ENCODE measurements at places on chromosomes 3 and 15.

DNA sequence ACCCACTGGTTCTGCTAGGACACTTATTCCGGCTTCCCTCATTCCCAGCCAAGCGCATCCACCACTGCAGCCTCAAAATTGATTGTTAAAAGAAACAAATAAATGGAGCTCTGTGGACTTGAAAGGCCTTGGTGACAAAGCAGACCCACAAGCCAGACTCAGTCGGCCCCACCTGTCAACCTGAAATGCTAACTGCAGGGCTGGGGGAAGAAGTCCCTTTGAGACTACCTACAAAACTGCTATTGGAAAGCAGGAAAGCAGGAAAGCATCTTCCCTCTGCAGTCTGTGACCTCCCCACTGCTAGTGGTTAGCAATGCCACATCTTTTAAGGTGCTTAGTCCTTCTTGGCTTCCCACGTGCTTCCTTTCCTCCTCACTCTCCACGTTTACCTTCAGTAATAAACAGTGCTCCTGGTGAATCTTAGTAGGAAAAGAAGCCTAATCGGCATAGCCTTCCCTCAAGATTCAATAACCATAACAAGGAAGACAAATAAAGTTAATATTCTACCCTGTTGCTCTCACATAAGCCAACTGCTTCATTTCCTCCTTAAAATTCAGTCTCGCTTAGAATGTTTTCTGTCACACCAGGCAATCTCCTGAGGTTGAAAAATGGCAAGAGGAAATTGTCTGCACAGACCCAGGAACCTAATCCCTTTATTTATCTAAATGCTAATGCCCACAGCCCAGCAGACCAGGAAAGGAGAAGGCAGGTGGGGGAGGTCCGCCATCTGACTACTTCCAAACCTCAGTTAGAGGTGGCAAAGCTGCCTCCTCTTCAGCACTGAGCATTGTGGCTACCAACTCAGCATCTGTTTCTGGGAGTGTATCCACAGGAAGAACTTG lies 296.2 kb downstream of the NEK10 start:
- no peak for DNase-seq

GRCh38 chr3:159806412-159806811 lies 182.2 kb upstream of the IL12A start:
- DNase-seq, result peak; percentile 50

DNA sequence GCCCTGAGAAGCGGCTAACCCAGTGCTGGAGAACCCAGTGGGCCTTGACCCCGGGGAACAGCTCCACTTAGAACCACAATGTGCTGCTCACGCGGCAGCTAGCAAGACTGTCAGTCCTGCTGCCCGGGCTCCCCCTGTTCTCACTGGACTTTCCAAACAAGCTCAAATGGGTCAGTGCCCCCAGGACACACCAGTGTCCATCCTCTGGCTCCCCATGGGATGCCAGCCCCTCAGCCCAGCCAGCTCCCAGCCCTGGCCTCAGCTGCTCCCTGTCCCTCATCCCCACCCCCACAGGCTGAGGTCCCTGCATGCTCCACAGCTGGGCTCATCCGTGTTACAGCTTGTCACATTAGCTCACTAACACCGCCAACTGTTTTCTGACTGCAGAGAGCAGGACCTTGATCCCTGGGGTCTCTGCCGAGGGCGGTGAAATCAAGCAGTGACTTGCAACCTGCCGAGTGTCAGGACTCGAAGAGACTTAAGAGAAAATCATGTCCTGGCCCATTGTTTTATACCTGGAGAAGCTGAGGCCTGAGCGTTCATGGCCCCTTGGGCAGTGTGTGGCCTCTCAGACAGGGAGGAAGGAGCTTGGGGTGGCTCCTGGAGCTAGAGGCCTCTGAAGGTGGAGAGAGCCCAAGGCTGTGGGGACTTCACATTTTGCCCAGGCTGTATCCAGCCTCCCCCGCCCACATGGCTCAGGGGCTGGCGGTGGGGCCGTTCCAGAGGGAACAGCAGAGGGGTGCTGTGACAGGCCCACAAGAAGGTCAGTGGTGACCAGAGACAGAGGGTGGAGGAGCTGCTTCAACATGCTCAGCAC lies 157.5 kb downstream of the MEGF11 start:
- no peak for DNase-seq

- DNase-seq, result no peak
Measured at GRCh38 chr15:22903427-22903826, 65.0 kb downstream of the NIPA2 start.

DNA sequence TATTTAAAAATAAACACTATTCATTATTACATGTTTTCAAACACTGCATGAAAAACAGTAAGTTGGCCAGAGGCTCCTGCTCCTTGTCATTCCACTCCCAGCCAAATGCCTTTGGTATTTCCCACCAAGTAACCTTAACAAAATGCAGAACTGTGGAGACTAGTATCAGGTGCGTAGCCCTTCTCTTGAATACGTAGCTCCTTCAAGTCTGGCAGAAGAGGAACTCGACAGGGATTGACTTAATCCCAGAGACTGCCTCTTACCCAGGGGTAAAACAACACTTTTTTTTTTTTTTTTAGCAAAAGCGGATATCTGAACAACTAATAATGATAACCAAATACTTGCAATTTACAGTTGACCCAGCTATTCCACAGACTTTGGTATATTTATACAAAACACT lies 738 bp downstream of the COMMD2 start:
- DNase-seq, result no peak

GRCh38 chr3:26428992-26429391 lies 193.6 kb upstream of the LRRC3B start:
- DNase-seq, result no peak

Data from DMS79 treated with DMSO at 0.1 percent for 48 hours (cell line).